ENCODE measurements at places on chromosomes 3 and 15. TPM values are rescaled to one million over a fixed set of nuclear protein-coding genes. Genes with fewer than 3 reads are reported as not detected.

- no peak overlapping the region for H3K4me3 ChIP-seq
- H3K27me3 ChIP-seq, result no peaks in the 10 kb centered on the region
- DNase-seq, result no peak
- H3K36me3 ChIP-seq, result no peaks in the 10 kb centered on the region
- no peak overlapping the region for H3K27ac ChIP-seq
Observed at GRCh38 chr3:157527131-157527881, 24.1 kb upstream of the VEPH1 start.

Gene AHSG
- total RNA-seq, result not detected

GRCh38 chr15:38019066-38019465 lies 84.6 kb downstream of the TMCO5A start:
- H3K27me3 ChIP-seq, result no peaks in the 10 kb centered on the region
- no peaks in the 10 kb centered on the region for H3K36me3 ChIP-seq
- no peak for DNase-seq
- H3K4me1 ChIP-seq, result no peaks in the 10 kb centered on the region
- no peak overlapping the region for H3K4me3 ChIP-seq

Gene CPNE4
- not detected for total RNA-seq

DNA sequence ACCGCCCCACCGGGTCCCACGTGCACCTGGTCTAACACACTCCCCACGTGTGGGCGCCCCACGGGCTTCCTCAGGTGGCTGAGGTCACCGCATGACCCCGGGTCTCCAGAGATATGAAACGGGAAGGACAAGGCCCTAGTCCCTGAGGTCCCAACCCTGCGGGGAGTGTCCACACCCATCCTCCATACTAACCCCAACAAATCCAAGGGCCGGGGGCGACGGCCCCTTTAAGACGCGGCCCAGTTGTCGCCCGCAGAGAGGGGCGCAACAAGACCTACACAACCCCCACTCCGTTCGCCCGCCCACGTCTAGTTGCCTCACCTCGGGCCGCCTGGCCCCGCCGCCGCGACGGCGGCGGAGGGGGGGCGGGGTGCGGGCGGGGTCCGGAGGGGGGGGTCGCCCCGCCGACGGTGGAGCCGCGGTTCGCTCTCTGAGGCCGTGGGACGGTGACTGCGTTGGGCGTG lies 396 bp downstream of the INO80 start:
- H3K36me3 ChIP-seq, result no peaks in the 10 kb centered on the region
- no peaks in the 10 kb centered on the region for H3K27me3 ChIP-seq
- H3K27ac ChIP-seq, result peak overlapping the region; percentile 99
- H3K4me3 ChIP-seq, result peak overlapping the region; percentile 89

Gene TNFSF10
- total RNA-seq, result 17.9 TPM

- DNase-seq, result no peak
- no peaks in the 10 kb centered on the region for H3K36me3 ChIP-seq
- no peaks in the 10 kb centered on the region for H3K27me3 ChIP-seq
- H3K27ac ChIP-seq, result no peak overlapping the region
- no peaks in the 10 kb centered on the region for H3K4me1 ChIP-seq
Observed at GRCh38 chr15:70375586-70375985, 277.9 kb upstream of the TLE3 start.

- H3K27ac ChIP-seq, result no peak overlapping the region
- no peak overlapping the region for H3K4me3 ChIP-seq
- no peak for DNase-seq
- no peaks in the 10 kb centered on the region for H3K27me3 ChIP-seq
Observed at GRCh38 chr15:71448688-71449114, 333.4 kb downstream of the THSD4 start.
